CD4-positive, alpha-beta memory T cell (primary cell): ENCODE measurements at places on chromosomes 16 and 17. TPM values are rescaled to one million over a fixed set of nuclear protein-coding genes. Genes with fewer than 3 reads are reported as not detected.
A peak's percentile ranks its signal among the peaks of the same experiment; 100 is the strongest.

DNA sequence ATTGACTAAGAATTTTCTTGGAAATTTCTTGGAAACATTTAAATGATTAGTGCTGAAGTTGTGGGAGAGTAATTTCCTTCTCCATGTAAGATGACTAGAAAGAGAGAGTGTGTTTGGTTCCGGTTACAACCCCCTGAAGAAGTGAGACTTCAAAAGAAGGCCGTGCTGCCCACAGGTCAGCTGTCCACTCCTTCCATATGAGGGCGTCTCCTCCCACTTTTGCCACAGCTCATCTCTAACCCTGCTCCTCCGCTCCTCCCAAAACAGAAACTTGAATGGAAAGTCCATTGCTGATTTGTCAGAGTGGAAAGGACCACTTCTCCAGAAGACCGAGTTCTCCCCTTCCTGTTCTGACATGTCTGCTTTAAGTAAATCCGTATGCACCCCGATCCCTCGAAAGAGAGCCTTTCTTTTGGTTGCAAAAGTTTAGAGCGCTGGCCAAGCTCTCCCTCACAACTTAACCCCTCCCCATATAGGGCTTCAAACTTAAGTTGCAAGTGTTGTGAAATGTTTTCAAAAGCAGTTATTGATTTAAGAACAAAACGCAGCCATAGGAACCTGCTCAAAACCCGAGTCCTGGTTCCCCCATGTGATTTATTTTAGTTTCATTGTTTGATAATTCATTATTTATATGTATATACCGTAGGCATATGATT lies 129.5 kb downstream of the SOCS1 start:
- DNase-seq = no peak

Gene TBC1D3E
- 0.17 TPM for total RNA-seq

Gene EVPLL
- not detected for total RNA-seq

Gene ADGRG3
- not detected for total RNA-seq

- DNase-seq = no peak
These were observed 171.8 kb downstream of the WSCD1 start for GRCh38 chr17:6241996-6242395.

Gene CDRT15L2
- not detected for total RNA-seq

Gene GCGR
- not detected for total RNA-seq

DNA sequence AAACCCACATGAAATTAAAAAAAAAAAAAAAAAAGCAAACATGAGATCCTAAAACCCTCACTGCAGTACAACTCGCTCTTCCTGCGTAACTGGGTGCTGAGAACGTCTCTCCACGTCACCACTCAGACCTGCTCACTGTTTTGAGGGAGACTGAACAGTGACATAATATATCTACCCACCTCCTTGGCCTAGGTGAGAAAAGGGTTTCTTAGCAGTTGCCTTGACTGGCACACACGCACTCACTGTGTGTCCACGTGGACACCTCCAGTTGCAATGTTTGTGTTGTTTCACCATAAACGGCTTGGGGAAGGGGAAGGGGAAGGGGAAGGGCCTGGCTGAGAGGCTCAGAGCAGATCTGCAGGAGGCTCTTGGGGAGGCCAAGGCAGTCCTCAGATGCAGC lies 32.0 kb downstream of the FANCA start:
- DNase-seq = peak; percentile 35

DNA sequence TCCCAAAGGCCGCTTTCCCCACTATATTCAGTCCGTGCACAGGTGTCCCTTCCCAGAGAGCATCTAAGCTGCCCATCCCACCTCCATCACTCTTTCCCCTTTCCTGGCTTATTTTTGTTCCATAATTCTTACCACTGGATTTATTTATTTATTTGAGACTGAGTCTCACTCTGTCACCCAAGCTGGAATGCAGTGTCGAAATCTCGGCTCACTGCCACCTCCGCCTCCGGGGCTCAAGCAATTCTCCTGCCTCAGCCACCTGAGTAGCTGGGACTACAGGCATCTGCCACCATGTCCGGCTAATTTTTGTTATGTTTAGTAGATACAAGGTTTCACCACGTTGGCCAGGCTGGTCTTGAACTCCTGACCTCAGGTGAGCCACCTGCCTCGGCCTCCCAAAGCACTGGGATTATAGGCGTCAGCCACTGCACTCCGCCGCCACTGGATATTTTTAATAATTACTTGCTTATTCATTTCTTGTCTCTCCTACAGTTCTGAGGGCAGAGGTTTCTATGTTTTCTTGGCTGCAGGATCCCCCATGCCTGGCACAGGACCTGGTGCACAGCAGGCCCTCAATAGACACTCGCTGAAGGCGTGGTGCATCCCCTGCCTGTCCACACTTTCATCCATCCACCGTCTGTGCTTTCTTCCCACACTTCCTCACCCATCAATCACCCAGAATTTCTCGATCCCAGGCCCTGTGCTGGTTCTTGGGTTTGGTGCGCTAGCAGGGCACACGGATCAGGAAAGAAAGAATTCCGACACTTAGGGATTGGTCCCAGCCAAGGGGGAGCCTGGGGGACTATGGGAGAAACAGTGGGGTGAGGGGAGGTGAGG lies 9.9 kb upstream of the ADGRG1 start:
- DNase-seq = no peak

GRCh38 chr17:68195667-68196393 lies 52.0 kb upstream of the AMZ2 start:
- DNase-seq = no peak

Gene SNAI3
- 15.7 TPM for total RNA-seq

Gene GRIN2A
- total RNA-seq = not detected

GRCh38 chr17:21010705-21011596 lies 31.9 kb downstream of the USP22 start:
- no peak for DNase-seq

- DNase-seq = no peak
These were observed 73.1 kb upstream of the CES5A start for GRCh38 chr16:55948230-55948629.

DNA sequence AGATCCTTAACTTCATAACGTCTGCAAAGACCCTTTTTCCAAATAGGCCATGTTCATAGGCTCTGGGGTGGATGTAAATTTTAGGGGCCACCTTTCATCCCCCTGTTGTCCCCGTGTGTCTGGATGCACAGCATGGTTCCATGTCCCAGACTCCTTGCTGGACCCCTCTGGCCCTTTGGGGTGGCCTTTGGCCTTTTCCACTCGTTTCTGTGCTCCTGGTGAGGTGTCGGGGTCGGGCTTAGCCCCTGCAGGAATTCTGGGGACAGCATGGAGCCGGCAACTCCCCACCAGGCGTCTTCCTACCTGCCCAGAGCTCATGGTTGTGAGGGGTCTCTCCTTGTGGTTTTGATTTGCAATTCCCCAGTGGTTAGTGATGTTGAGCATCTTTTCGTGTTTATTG lies 183.5 kb downstream of the SEC14L1 start:
- DNase-seq = no peak

DNA sequence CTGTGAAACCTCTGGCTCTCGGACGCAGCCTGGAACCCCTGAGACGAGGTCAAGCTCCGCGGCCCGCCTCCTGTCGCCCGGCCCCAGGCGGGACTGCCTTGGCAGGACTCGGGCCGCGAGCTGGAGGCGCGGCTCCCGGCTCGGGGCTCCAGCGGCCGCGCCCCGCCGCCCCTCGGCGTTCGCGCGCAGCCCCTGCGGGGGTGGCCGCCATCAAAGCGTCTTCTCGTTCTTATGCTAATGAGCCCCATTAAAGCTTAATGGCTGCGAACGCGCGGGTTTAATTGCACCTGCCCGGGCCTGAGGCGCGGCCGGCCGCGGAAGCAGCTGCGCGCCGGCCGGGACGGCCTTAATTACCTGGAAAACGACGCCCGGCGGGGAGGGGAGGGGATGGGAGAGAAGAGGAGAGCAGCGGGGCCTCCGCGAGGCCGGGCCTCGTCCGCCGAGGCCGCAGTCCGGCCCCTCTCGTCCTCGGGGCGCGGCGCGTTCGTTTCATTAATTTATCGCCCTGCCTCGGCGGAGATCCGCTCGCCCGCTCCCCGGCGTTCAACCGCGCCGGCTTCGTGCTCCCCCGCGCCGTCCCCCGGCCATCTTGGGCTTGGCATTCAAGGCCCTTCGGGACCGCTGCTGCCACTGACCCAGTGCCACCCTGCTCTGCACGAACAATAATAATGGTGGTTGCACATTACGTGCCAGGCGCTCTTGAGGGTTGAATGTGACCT lies 19.2 kb downstream of the RAI1 start:
- no peak for DNase-seq

DNA sequence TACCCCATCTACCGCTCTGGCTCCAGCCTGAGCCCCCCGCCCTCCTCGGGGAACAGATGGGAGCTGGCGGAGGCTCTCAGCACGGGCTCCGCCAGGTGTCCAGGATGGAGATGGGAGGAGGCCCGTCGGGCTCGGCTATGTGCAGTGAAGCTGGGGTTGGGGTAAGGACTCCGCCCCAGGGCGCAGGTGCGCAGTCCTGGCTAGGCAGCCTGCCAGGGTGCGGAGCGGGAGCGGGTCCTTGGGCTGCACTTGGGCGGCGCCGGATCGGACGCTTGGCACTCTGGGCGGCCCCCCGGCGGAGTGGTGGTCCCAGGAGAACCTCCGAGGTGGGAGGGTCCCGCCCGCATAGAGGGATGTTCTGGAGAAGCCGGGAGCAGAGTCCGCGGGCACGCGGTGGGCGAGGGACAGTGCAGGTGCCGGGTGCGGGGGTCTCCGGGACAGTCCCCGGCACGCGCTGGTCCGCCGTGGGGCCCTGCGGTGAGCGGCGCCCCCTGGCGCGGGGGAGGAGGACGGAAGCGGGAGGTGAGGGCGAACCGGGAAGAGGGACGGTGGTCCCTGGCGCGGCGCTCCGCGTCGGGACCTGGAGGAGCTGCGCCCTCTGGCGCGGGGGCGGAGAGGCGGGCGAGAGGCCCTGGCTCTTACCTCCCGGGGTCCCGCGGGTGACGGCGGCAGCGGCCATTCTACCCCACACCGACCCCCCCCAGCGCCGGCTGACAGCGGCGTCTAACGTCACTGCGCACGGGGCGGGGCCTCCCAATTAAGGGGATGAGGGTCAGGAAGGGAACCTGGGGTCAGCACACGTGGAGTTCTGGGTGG lies at the start of gene CAMTA2:
CAMTA2 (minus strand) TSS at position 725 of the 816 bp plus-strand sequence. CDS start 1,453 bp downstream, outside the sequence.
- DNase-seq = peak; percentile 81

GRCh38 chr16:12113523-12114345 lies 137.2 kb downstream of the SNX29 start:
- no peak for DNase-seq
